ENCODE measurements at places on chromosomes 7 and 10. TPM values are rescaled to one million over a fixed set of nuclear protein-coding genes. Genes with fewer than 3 reads are reported as not detected.

DNA sequence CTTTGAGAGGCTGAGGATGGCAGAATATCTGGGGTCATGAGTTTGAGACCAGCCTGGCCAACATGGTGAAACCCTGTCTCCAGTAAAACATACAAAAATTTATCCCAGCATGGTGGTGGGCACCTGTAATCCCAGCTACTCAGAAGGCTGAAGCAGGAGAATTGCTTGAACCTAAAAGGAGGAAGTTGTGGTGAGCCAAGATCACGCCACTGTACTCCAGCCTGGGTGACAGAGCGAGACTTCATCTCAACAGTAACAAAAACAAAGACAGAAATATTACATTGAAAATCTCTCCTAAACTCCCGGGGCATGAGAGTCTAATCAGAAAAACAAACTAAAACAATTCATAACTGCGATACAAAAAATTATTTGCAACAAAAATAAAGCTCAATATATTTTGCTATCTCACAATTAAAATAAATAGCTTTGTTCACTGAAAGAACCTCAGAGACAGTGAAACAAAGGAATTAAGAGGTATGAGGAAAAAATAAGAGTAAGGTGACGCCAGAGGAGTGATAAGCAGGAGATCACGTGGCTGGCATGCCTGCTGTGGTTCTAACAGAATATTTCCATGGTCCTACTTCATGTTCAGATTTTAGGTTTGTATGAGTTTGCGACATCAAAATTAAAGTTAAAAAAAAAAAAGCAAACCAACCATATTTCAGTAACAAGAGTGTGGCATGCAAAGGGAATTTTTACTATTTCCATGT lies 527.7 kb upstream of the POM121L12 start:
- no peak for DNase-seq

- no peak for DNase-seq
Measured at GRCh38 chr7:36748017-36748487, 23.8 kb upstream of the AOAH start.

DNA sequence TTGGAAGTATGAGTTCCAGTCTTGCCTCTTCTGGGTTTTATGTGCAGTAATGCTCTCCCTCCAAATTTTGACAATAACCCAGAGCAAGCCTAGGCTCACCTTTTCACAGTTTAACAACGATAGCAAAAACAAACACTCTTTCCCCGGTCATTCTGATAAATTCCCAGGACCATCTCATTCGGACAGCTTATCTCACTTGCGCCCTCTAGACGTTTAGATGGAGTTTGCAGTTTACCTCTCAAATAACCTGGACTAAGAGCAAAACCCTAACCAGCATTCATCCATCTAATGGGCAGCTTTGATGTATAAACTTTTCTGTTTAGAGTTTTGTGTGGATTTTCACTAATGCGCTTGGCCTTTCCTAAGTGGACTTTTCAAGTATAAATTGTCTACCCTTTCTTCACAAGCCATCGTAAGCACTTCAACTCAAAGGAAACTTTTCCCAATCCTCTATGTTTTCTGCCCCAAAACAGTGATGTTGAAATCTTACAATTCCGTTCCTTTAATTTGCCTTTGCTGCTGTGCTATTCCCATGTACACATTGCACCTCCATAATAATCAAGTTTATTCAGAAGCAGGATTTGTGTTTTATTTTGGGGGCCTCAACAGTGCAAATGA lies 114.9 kb downstream of the HDAC9 start:
- no peak for DNase-seq

DNA sequence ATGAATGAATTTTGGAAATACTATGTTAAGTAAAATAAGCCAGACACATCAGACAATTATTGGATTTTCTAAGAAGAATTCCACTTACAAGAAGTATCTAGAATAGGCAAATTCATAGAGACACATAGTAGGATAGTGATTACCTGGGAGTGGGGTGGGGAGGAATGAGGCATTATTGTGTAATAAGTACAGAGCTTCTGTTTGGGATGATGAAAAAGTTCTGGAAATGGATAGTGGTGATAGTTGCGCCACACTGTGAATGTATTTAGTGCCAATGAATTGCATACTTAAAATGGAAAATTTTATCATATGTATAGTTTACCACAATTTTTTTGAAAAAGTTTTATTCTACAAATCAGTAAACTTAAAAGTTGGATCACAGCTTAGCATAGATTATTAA lies 297.2 kb upstream of the KAT6B start:
- DNase-seq, result no peak

DNA sequence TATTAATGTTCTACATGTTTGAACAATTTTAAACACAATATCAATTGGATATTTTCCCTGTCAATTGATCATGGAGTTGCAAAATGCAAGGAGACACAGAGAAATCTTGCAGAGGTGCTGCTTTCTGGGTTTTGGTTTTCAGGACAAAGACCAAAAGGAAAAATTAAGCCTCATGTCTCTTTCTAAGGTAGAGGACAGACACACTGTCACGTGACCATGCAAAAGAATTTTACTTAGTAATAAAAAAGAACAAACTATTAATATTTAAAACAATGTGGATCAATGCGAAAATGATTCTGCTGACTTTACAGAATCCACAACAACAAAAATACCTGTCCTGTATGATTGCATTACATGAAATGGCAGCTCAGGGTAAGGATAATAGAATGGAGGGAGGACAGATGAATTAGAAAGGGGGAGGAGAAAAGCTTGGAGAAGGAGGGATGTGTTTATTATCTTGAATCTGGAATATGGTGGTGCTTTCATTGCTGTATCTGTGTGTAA lies 493.7 kb upstream of the NUPR2 start:
- no peak for DNase-seq

GRCh38 chr7:45700556-45700955 lies 126.4 kb downstream of the ADCY1 start:
- no peak for DNase-seq

DNA sequence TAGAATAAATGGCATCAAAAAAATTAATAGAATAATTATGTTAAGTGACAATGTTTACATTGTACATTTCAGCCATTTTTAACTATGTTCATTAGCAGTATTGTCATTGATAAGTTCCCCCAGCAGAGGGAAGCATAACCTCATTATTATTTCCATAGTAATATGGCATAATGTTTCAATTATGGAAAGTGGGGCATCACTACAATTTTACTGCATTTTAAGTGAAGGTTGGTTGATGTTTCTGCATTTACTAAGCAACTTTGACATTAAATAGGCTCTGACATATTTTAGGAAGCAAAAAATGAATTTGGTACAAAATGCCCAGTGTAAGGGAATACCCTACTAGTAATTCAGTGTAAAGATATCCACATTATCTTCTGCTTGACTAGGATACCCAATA lies 218.3 kb downstream of the SEMA3A start:
- no peak for DNase-seq

DNA sequence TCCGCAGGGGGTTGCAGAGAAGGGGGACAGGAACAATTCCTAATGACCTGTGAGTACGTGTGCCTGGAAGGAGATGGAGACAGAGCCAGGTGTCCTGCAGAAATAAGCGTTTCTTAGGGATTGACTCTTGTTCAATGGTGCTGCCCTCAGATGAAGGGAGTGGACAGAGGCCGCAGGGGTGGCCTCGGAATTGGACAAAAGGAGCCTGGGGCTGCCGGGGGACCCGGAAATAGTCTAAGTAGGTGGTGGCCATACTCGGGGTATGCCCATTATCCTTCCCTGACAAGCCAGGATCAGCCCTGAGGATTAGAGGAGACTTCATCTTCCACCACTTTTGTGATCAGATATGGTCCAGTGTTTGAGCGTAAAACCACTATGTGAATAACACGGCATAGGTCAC lies 39.2 kb downstream of the ELFN1 start:
- no peak for DNase-seq

DNA sequence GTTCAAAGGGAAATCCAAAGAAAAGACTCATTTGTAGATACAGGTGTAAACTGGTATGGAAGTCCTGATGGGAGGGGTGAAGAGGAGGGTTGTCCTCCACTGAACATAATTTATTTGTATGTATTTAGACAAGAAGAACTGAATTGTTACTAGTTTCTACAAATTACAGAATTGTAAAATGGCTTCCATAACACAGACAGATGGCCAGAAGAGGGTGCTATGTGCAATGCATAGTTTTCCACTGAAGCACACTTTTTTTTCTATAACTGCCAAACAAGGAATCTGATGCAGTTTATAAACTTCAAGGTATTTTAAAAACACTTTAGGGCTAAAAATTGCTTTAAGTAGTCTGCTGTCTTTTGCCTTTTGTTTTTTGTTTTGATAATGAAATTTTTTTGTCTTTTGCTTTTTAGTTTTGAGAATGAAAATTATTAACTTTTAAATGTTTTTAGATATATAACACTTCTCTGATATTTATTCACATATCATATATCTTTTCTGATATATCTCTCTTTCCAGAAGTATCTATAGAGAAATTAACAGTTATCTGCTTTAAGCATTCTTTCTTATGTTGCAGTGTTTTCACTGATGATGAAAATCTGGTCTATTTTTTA lies 58.5 kb downstream of the PHYHIPL start:
- no peak for DNase-seq

DNA sequence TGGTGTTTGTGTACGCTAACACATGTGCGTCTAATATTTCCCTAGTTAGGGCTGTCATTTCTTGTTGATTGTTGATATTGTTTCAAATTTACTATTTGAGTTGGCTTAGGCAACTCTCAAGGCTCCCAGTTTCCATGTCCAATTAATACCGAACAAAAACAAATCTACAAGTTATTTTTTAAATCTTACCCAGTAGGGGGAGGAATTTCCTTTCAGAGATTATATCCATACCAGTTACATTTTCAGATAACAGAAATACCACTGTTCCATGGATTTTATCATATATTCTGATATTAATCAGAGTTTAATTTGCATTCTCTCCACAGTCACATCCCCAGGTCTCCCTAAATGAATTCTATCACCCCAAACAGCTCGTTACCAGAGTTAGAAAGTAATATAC lies 7.2 kb upstream of the AKR1B10 start:
- no peak for DNase-seq

- DNase-seq, result no peak
Measured at GRCh38 chr10:77863446-77863845, 63.1 kb downstream of the DLG5 start.

GRCh38 chr10:84360637-84361365 lies 32.4 kb downstream of the CCSER2 start:
- no peak for DNase-seq

Gene TMEM196
- total RNA-seq, result 0.68 TPM

GRCh38 chr7:21538936-21539495 lies 3.8 kb upstream of the DNAH11 start:
- DNase-seq, result no peak

Gene SLC39A12
- total RNA-seq, result not detected

Gene BTBD16
- 0.29 TPM for total RNA-seq

Gene LRIT1
- total RNA-seq, result not detected

Gene ADAM12
- 5.2 TPM for total RNA-seq

Gene TAF6
- 50.9 TPM for total RNA-seq

Gene TAS2R39
- total RNA-seq, result not detected

DNA sequence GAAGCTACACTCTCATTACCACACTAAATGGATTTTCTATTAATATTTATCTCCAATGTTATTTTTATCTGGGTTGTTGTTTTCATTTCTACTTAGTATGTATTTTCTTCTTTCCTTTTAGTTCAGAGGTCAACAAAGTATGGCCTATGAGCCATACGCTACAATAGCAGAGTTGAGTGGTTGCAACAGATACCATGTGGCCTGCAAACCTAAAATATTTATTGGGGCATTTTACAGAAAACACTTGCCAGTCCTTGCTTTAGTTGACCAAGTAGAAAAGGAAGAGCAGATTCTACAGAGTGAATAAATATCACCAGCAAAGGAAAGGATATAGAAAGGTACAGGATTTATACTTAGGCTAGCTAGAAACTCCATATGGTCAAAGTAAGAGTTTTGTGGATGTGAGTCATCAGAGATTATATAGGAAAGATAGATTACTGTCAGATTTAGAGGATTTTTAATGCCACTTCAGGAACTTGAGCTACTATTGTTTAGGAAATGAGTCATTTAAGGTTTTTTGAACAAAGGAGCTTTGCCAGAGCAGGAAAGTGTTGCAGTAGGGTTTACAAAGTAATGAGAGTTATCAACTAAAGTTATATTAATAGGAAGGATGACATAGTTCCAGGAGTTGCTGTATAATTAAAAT lies 323.3 kb upstream of the KAT6B start:
- DNase-seq, result no peak

GRCh38 chr10:66637273-66638036 lies 288.4 kb upstream of the LRRTM3 start:
- DNase-seq, result no peak

GRCh38 chr10:116697816-116698215 lies 44.5 kb downstream of the HSPA12A start:
- no peak for DNase-seq

Gene OPN1SW
- total RNA-seq, result not detected

Gene CHST3
- 21.7 TPM for total RNA-seq

Gene JAZF1
- 3.9 TPM for total RNA-seq

Gene EIF5AL1
- total RNA-seq, result not detected

DNA sequence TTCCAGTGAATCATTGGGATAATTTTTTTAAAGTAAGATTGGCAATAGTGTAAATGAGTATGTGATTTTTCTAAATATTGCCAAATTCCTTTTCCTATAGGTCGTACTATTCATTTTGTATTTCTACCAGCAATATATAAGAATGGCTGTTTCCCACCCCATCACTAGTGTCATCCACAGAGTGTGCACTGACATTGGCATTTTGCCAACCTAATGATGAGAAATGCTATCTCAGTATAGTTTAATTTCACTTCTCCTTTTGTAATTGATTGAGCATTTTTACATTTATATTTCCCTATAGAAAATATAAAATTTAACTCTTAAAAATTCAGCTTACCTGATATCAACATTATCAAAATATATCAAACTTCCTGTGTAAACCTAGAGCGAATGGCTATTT lies 17.6 kb upstream of the TMEM26 start:
- no peak for DNase-seq

GRCh38 chr7:39883812-39884390 lies 66.2 kb upstream of the CDK13 start:
- no peak for DNase-seq

DNA sequence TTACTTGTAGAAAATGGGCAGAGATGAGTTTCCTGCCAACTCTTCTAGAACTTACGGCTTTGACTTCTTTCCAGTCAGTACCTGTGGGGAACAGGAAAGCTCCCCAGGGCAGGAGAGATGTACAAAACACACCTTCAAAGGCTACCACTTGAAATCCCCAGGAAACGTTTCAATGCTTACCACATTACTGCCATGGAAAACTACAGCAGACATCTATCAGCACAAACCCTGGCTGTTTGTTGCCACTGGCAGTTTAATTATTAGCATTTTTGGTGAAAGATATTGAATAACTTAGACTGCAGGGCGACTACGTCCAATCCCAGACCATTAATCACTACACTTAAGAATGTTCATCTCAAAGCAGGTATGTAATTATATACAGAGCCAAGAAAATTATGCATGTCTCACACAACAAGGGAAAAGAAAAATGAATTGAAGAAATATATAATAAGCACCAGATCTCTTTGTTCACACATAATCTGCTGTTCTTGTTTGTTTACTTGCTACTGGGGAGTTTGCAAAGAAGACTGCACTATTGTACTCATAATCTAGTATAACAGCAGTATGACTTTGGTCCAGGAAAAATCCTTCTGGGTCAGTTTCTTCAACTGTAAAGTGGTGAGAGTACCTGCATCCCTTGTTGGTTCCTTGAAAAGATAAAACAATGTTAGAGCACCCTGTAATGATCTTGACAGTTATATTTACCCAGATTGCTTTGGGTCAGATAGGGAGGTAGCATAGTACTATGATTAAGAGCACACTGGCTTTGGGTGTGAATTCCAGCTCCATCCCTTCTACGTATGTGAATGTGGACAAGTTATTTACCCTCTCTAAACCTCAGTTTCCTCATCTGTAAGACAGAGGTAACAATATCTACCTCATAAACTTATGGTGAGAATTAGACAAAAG lies 138.3 kb downstream of the DOCK4 start:
- no peak for DNase-seq

- DNase-seq, result no peak
Measured at GRCh38 chr7:78828317-78828716, 625.1 kb downstream of the MAGI2 start.

Measured in type B pancreatic cell (in vitro differentiated cells).